Vein endothelial cell (primary cell): ENCODE measurements at places on chromosomes 6 and 20. TPM values are rescaled to one million over a fixed set of nuclear protein-coding genes. Genes with fewer than 3 reads are reported as not detected.

THBS2 gene
- total RNA-seq, result 1.1 and 2.0 TPM in 2 replicates

PEX3 gene
- 14.0 and 15.9 TPM in 2 replicates for total RNA-seq

PI16 gene
- total RNA-seq, result not detected in 2 replicates

KIFC1 gene
- 20.3 and 33.6 TPM in 2 replicates for total RNA-seq

COL21A1 gene
- total RNA-seq, result 1.6 and 5.3 TPM in 2 replicates
